ENCODE measurements at places on chromosomes 5 and 9. TPM values are rescaled to one million over a fixed set of nuclear protein-coding genes. Genes with fewer than 3 reads are reported as not detected.

Gene WNT8A
- total RNA-seq = not detected

- no peaks in the 10 kb centered on the region for H3K36me3 ChIP-seq
- no peak for DNase-seq
Measured at GRCh38 chr5:67462147-67462546, 265.5 kb upstream of the CD180 start.

Gene ELOVL7
- 8.6 TPM for total RNA-seq

DNA sequence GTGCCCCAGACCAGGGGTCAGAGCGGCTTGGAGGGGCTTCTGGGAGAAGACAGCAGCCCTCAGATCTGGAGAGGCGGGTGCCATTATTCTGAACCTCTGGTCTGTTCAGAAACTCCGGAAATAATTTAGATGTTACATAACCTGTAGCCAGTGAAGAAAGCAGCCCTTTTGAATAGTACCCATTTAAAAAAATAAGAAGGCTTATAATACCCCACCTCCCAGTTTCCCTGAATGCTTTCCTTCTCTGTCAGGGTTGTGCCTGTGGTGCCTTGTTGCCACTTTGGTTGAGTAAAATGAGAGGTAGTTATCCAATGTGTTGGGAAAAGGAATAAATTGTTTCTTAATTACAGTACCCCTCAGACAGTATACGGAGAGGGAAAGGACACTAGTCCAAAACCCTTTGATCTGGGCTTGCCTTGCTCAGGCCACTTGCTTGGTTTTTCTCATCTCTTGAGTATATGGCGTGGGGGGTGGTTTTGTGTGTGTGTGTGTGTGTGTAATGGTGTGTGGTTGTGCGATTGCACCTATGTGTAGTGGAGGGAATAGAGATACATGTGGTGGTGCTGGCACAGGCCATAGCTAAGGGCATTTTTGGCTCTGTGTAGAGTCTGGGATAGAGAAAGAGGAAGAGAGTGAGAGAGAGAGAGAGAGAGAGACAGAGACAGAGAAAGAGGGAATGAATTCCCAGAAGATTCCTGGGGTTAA is 59.1 kb upstream of the TLR4 start:
- H3K27ac ChIP-seq = no peak overlapping the region
- peak overlapping the region; percentile 33 for H3K4me3 ChIP-seq
- DNase-seq = no peak
- peaks cover 19% of the 10 kb centered on the region for H3K4me1 ChIP-seq
- no peaks in the 10 kb centered on the region for H3K36me3 ChIP-seq

Gene CDX1
- total RNA-seq = 0.68 TPM

GRCh38 chr5:94173100-94173499 is 431.7 kb upstream of the POU5F2 start:
- H3K27ac ChIP-seq = no peak overlapping the region
- H3K36me3 ChIP-seq = no peaks in the 10 kb centered on the region
- DNase-seq = no peak
- H3K27me3 ChIP-seq = no peaks in the 10 kb centered on the region
- no peaks in the 10 kb centered on the region for H3K4me1 ChIP-seq

Gene KIF4B
- not detected for total RNA-seq

Gene ZDHHC11
- total RNA-seq = 11.4 TPM

DNA sequence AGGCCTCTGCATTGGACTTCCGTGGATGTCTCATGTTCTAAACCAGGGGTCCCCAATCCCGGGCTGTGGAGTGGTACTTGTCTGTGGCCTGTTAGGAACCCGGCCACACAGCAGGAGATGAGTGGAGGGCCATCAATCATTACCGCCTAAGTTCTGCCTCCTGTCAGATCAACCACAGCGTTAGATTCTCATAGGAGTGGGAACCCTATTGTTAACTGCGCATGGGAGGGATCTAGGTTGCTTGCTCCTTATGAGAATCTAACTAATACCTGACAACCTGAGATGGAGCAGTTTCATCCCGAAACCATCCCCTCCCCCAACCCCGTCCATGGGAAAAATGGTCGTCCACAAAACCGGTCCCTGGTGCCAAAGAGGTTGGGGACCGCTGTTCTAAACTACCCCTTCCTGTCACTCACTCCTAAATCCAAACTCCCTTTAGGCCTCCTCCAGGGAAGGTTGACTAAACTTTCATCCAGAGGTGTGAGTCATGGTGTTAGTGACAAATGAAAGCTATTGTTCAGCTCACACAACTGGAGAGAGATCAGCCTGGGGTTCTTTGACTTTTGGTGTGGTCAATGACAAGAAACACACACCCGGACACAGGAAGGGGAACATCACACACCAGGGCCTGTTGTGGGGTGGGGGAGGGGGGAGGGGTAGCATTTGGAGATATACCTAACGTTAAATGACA is 9.5 kb downstream of the KCNV2 start:
- H3K4me3 ChIP-seq = no peak overlapping the region
- H3K27me3 ChIP-seq = no peaks in the 10 kb centered on the region

DNA sequence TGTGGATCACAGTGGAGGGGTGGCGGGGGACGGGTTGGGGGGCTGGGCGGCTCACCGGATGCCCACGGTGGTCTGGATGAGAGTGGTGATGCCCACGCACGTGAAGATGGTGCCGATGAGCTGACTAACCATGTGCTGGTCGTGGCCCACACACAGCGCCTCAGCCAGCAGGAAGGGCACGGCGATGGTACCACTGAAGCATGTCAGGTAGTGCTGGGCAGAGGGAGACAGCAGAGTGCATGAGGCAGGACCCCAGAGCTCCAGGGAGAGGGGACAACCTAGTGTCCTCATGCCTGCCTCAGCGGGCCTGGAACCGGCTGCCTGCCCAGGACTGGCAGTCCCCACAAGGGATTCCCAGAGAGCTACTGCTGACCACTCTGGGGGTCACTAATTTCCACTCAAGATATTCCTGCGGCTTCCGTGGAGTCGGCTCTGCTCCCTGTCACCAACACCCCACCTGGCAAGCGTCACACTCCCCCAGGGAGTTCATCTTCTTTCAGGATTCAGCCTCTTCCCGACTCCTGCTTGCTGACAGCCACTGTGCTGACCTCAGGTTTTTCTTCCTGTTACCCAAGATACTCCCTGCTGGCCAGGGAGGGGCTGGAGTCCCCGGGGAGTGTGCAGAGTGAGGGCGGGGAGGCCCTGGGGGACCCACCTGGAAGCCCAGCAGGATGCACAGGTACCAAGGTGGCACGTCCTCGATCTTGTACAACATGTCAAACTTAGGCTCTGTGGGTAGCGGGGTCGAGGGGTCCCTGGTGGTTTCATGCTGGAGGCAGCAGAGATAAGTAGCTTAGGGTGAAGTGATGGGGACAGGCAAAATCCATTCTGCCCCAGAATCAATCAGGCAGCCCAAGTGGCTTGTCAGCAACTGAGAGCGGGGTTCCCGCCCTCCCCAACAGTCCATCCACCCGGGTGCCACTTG is 998 bp downstream of the SLC23A1 start:
- H3K4me3 ChIP-seq = no peak overlapping the region
- DNase-seq = no peak
- H3K27me3 ChIP-seq = peaks cover 1% of the 10 kb centered on the region
- peaks cover 21% of the 10 kb centered on the region for H3K4me1 ChIP-seq
- no peak overlapping the region for H3K27ac ChIP-seq

Gene MEF2C
- total RNA-seq = 9.6 TPM

DNA sequence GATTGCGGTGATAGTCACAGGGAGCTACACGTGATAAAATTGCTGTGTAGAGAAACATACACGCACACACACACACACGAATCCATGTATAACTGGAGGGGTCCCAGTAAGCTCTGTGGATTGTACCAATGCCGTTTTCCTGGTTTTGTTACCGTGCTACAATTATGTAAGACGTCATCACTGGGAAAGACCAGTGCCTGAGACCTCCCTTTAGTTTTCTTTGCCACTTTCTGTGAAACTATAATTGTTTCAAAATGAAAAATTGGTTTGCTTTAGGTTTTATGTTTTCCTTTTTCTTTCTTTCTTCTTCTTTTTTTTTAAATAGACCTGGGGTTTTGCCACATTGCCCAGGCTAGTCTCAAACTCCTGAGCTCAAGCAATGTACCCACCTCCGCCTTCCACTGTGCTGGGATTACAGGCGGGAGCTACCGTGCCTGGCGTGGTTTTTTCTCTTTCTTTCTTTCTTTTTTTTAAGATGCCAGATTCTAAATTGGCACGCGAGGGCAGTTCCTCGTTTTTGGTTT is 21.3 kb downstream of the OR2V2 start:
- peaks cover 35% of the 10 kb centered on the region for H3K4me1 ChIP-seq
- H3K27ac ChIP-seq = no peak overlapping the region
- no peaks in the 10 kb centered on the region for H3K36me3 ChIP-seq
- no peak for DNase-seq
- H3K27me3 ChIP-seq = peaks cover 99% of the 10 kb centered on the region
- peak overlapping the region; percentile 69 for H3K4me3 ChIP-seq

GRCh38 chr5:36179950-36180349 is 28.0 kb downstream of the SKP2 start:
- peaks cover 16% of the 10 kb centered on the region for H3K4me1 ChIP-seq
- H3K36me3 ChIP-seq = peaks cover 37% of the 10 kb centered on the region
- no peak overlapping the region for H3K4me3 ChIP-seq
- DNase-seq = no peak
- no peaks in the 10 kb centered on the region for H3K27me3 ChIP-seq
- H3K27ac ChIP-seq = peak overlapping the region; percentile 67

- no peak for DNase-seq
- peak overlapping the region; percentile 91 for H3K27ac ChIP-seq
- no peak overlapping the region for H3K4me3 ChIP-seq
- no peaks in the 10 kb centered on the region for H3K36me3 ChIP-seq
- H3K27me3 ChIP-seq = no peaks in the 10 kb centered on the region
Measured at GRCh38 chr5:148912714-148913398, 86.4 kb downstream of the ADRB2 start.

Gene NR5A1
- total RNA-seq = 0.25 TPM

DNA sequence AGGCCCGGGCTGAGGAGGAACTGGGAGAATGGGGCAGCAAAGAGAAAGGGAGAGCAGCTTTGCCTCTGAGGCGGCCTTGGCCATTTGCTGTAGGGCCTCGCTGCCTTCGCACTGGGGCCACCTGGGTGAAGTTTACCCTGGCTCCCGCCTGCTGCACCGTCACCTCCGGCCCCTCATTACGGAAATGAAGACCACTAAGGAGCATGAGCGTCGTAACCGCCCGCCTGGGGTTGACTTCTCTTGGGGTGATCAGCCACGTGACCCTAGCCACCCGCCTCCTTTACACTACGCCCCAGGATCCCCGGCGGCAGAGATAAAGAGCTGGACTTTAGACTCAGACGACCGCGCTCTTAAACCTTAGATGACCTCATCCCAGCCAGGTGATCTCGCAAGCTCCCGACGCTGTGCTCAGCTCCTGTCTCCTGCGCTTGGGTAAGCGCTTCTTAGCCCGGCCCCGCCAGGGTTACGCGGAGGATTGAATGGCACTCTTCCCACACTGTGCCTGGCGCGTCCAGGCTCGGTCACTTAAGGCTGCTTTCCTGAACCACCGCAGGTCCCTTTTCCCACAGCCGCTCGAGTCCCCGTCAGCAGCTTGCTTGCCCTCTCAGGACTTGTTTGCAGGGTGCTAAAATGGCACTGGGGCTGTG is 107.9 kb upstream of the LARP1 start:
- peaks cover 24% of the 10 kb centered on the region for H3K27me3 ChIP-seq
- H3K4me3 ChIP-seq = peak overlapping the region; percentile 60
- peaks cover 15% of the 10 kb centered on the region for H3K4me1 ChIP-seq
- no peak overlapping the region for H3K27ac ChIP-seq
- H3K36me3 ChIP-seq = peaks cover 1% of the 10 kb centered on the region

DNA sequence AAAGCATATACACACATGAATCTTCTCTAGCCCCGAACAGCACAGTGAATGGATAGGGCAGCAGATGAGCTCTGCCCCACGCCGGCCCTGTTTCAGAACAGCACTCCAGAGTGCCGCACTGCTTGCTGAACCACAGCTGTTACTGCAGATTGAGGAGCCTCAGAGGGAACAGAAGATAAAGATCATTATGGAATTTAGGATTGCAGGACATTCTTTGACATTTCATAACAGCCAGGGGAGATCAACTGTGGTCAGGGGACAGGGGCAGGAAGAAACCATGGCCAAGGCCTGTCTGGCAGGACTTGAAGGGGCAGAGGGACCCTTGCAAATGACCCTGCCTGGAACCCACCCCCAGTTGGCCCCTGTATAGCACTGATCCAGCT is 20.6 kb downstream of the IRF1 start:
- peak overlapping the region; percentile 14 for H3K27ac ChIP-seq
- H3K27me3 ChIP-seq = no peaks in the 10 kb centered on the region
- H3K4me3 ChIP-seq = no peak overlapping the region
- no peak for DNase-seq

DNA sequence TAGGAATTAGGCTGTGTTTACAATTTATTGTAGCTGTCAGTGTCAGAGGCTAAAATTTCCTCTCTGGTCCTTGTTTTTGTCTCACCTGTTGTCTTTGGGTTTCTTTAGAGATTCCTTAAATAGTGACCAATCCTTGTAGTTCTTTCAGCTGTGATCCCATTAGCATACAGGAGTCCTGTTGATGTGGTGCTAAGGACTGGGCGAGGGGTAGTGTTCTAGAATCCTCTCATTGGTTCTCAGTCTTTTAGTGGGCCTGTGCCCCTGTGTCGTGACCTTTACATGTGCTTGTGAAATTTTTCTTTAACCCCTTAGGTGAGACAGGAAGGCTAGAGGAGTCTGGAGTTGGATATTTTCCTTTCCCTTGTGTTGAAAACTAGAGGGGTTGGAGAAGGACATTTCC is 51.2 kb downstream of the ZNF618 start:
- DNase-seq = no peak
- H3K4me3 ChIP-seq = no peak overlapping the region
- H3K4me1 ChIP-seq = peaks cover 4% of the 10 kb centered on the region
- H3K36me3 ChIP-seq = peaks cover 69% of the 10 kb centered on the region
- no peak overlapping the region for H3K27ac ChIP-seq

- H3K36me3 ChIP-seq = peaks cover 19% of the 10 kb centered on the region
- H3K27ac ChIP-seq = peak overlapping the region; percentile 98
- no peak for DNase-seq
- no peak overlapping the region for H3K4me3 ChIP-seq
Measured at GRCh38 chr9:105297442-105298075, 53.1 kb downstream of the SLC44A1 start.

GRCh38 chr9:96381696-96382095 is 1.8 kb downstream of the SLC35D2 start:
- no peak overlapping the region for H3K27ac ChIP-seq
- peaks cover 6% of the 10 kb centered on the region for H3K36me3 ChIP-seq
- peaks cover 21% of the 10 kb centered on the region for H3K4me1 ChIP-seq
- H3K27me3 ChIP-seq = no peaks in the 10 kb centered on the region
- H3K4me3 ChIP-seq = no peak overlapping the region

- no peak for DNase-seq
- no peak overlapping the region for H3K27ac ChIP-seq
- H3K36me3 ChIP-seq = no peaks in the 10 kb centered on the region
- peaks cover 4% of the 10 kb centered on the region for H3K4me1 ChIP-seq
Measured at GRCh38 chr9:761176-761792, 80.2 kb upstream of the DMRT1 start.

Gene LEAP2
- 2.6 TPM for total RNA-seq

Gene ALDH1A1
- 10.9 TPM for total RNA-seq

Measured in mesothelial cell of epicardium (in vitro differentiated cells).